ENCODE measurements at places on chromosomes 5 and 9.

DNA sequence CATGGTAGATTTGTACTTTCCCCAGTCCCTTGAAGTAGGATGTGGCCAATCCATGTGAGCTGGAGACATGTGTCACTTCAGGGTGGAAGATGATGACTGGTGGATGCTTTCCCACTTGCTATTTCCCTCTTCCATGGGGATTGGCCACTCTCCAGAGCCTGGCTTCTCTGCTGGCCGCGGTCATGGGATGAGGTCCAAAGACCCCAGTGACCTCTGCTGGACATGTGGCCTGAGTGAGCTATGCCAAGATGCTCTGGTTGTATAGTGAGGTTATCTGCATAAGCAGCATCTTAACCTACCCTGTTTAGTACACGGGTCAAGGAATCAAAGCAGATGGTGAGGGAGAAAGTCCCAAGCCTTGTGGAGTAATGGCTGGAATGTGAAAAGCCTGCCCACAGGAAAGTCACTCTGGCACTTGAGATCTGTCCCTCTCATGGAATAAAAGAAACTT lies 47.1 kb downstream of the SH3PXD2B start:
- DNase-seq = no peak

- no peak for DNase-seq
Observed at GRCh38 chr9:126505697-126506346, 107.9 kb upstream of the LMX1B start.

GRCh38 chr5:160199410-160199911 lies 29.8 kb upstream of the FABP6 start:
- peak; percentile 68 for DNase-seq

GRCh38 chr5:180601591-180602480 lies 10.5 kb upstream of the SCGB3A1 start:
- no peak for DNase-seq
